ENCODE measurements at places on chromosomes 2 and 18.

DNA sequence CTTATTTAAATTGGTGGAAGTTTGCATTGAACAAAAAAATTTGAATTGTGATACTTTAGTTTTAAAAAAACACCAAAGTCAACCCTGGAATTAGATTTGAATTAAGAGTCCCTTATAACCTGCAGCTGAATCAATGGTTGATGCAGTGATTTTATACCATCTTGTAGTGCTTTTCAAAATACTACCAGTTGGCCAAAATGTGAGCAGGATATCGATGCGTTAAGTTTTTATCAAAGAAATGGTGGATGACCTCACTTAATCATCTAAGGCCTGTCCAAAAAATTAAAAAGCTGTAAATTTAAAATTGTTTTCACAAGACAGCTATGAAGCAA, 48.2 kb downstream of the OSBPL6 start:
- no peak for DNase-seq

- DNase-seq = no peak
These were observed 66.1 kb upstream of the ATP8B1 start for GRCh38 chr18:57869221-57869620.

GRCh38 chr2:215260097-215260677, 51.7 kb upstream of the ATIC start:
- no peak for DNase-seq

GRCh38 chr2:195252018-195252417, 405.0 kb upstream of the SLC39A10 start:
- no peak for DNase-seq

DNA sequence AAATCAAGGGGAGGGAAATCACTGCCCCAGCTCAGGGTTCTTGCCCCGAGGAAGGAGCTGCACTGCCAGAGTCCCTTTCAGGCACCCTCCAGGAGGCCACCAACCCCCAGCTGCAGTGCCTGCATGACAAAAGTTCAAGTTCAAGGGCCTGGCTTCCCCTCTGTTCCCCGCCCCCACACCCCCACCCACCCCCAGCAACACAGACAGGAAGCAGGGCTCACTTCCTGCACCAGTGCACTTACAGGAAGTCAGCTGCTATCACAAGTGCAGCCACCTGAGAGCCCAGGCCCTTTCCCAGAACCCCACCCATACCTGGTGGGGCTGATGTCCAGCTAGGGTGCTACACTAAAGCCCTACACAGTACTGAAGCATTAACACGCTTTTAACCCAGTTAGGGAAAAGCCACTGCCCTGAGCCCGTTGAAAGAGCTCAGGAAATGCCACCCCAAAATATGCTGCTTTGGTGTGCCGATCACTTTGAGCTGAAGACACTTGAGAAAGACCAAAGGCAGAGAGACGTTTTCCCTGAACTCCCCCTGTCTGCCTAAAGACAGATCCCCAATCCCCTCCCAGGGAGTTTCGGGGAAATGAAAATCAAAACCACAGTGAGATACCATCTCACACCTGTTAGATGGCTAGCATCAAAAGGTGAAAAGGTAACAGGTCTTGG, 109.9 kb upstream of the CAB39 start:
- DNase-seq = no peak

DNA sequence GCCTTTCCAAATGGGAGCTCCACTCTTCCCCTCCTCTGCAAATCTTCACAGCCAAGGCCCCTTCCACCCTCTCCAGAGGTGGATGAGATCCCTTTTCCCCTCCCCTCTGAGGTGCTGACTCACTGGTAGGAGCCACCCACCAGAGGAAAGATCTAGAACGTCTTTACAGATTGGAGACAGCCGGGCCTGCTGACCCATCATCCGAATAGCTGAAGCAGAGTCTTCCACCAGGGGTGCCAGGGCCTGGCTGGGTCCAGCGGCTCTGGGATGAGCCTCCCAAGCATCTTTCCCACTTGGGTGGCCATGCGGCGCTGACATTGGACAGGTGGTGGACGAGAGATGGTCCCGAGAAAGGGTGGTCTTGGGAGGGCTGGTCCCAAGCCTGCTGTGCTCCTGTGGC, 9.0 kb downstream of the ERFE start:
- no peak for DNase-seq

DNA sequence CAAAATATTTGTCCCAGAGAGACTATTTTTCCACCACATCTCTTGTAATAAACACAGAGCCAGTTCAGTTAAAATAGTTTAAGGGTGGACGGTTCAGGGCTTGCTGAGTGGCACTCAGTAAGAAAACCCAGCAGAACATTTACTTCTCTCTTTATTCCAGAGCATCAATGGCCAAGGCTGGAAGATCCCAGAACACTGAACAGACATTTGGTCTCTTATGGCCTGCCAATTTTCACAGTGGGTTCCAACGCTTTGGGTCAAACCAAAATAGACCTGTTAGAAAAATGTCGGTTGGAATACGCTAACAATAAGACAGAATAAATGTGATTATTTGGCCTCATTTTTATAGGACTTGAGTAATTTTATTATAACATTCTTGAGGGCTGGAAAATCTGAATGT, 580.3 kb upstream of the TMEFF2 start:
- DNase-seq = no peak

GRCh38 chr2:101234169-101234938, 18.3 kb upstream of the CNOT11 start:
- no peak for DNase-seq

DNA sequence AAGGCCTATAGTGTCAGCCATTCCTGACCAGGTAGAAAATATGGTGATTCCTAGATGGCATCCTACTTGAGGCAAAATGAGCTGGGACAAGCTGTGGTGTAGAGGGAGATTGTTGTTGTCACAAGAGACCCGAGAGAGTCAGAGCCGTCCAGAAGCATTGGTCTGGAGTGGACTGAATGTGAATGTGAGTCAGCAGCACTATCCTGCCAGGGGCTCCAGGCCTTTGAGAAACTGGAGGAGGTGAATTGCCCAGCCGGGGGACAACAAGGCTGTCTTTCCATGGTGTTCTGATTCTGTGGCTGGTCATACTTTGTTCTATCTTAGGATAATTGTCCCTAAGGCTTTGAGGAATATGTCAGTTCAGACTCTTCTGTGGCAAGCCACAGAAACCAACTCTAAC, 29.4 kb upstream of the EIF2AK3 start:
- no peak for DNase-seq

All from type B pancreatic cell (in vitro differentiated cells).